ENCODE measurements at places on chromosomes 11 and 22. TPM values are rescaled to one million over a fixed set of nuclear protein-coding genes. Genes with fewer than 3 reads are reported as not detected.

GDPD4 gene
- not detected for total RNA-seq

ZFPL1 gene
- 63.6 TPM for total RNA-seq

DNA sequence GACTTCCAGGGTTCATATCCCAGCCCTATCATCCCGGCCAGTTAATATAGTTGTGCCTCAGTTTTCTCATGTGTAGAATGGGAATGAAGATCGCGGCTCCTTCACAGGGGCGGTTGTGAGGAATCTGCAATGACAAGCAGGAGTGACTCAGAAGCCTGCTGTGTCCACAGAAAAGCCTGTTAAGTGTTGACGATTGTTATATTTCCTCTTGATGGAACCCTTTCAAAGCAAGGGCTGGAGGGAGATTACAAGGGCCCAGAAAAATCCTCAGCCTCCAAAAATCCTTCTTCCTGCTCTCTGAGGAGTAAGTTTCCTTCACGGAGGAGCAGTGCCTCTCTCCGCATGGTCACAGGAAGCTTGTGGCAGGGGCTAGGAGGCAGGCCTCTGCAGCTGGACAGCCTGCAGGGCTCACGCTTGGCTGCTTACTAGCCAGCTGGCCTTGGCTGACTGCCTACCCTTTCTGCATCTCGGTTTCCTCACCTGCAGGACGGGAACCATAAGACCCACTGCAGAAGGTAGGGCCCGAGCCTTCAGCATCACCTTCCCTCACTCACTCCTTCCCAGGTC, 63.4 kb downstream of the CACNG2 start:
- DNase-seq: no peak

- DNase-seq: no peak
Observed at GRCh38 chr11:26344647-26345046, 12.7 kb downstream of the ANO3 start.

DNA sequence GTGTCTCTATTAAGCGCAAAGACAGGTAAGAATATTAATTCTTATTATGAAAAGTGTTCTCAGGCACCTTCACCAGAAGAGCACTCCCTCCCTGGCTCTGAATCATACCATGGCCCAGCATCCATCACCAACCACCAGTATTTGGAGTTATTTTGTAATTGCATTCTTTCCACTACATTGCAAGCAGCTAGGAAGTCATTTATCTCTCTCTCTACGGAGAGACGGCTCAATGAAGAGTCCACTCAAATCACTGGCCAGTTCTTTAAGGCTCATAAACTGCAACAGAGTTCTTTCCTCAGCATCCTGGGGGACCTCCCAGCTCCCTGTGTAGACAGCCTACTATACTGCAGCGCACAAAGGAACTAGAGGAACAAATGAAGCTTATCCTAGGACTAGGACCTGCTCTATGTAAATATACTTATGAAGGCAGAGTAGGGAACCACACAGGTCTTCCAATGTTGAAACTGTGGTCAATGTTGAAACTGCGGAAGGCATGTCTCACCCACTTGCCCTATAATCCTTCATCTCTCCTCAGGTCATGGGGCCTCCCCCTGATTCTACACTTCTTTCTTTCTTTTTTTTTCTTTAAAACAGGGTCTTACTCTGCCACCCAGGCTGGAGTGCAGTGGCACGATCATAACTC, 63.4 kb downstream of the AAMDC start:
- peak; percentile 21 for DNase-seq

All from PC-9 (cell line).